ENCODE measurements at places on chromosomes 1 and 21.
A peak's percentile ranks its signal among the peaks of the same experiment; 100 is the strongest.

DNA sequence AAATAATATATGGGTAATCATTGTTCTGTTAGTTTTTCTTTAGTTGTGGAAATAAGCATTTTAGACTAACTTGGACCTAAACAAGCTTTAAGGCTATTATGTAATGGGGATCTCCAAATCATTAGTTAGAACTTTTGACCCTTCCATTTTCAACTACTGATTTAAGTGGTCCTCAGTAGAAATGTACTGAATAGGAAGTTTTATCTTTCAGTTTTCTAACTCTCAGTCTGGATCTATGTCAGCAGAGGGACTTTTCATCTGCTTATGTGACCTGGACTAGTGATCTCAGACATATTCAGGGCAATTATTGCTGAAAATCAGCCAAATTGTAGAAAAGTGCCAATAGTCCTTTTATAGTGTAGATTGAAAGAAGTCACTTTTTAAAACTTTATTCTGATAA lies 56.0 kb downstream of the SASS6 start:
- DNase-seq = no peak

GRCh38 chr21:20329636-20330035 lies 668.6 kb upstream of the NCAM2 start:
- no peak for DNase-seq

GRCh38 chr1:200228081-200228480 lies 181.8 kb downstream of the ZNF281 start:
- no peak for DNase-seq

DNA sequence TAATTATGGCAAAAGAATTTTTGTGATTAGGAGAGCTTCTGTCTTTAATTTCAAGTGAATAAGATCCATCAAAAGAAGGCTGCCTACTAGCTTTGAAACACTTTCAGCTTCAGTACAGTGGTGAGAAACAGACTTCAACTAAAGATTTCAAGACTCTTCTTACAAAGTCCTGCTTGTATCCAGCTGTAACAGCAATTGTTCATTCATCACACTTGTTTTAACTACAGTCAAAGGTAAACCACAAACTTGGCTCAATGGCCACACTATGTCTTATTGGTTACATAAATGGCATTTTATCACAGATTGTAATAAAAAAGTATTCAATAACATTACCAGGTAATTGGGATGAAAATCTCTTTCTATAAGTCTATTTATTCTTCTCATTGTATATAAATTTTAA lies 59.2 kb downstream of the WARS2 start:
- no peak for DNase-seq

DNA sequence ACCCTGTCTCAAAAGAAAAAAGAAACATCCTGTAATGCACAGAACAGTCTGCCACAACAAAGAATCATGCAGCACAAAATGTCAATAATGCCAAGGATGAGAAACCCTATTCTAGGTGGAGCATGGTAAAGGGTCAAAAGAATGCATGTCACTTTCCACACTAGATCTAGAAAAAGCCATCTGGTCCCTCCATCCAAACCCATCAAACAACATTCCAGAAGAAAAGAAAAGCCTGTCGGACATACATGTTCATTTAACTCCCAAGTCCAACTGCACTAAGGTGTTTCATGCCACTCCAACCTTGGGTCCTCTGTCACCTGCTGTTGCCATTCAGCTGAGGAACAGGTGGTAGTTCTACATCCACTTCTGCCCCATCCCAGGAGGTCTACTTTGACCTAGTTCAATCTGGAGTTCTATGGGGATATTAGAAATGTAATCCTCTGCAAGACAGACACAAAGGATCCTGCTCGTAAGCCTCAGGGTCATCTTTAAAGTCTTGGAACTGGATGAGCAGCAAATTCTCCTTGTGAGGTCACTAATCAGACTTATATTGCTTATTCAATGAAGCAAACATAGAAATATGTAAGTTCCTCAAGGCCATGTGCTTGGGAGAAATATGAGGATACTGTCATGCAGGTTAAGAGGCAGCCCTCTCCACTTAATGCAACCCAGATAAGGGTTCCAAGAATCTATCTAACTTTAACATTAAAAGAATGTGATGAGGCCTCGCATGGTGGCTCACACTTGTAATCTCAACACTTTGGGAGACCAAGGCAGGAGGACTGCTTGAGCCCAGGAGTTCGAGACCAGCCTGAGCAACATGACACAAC lies 3.7 kb downstream of the DEDD start:
- no peak for DNase-seq

DNA sequence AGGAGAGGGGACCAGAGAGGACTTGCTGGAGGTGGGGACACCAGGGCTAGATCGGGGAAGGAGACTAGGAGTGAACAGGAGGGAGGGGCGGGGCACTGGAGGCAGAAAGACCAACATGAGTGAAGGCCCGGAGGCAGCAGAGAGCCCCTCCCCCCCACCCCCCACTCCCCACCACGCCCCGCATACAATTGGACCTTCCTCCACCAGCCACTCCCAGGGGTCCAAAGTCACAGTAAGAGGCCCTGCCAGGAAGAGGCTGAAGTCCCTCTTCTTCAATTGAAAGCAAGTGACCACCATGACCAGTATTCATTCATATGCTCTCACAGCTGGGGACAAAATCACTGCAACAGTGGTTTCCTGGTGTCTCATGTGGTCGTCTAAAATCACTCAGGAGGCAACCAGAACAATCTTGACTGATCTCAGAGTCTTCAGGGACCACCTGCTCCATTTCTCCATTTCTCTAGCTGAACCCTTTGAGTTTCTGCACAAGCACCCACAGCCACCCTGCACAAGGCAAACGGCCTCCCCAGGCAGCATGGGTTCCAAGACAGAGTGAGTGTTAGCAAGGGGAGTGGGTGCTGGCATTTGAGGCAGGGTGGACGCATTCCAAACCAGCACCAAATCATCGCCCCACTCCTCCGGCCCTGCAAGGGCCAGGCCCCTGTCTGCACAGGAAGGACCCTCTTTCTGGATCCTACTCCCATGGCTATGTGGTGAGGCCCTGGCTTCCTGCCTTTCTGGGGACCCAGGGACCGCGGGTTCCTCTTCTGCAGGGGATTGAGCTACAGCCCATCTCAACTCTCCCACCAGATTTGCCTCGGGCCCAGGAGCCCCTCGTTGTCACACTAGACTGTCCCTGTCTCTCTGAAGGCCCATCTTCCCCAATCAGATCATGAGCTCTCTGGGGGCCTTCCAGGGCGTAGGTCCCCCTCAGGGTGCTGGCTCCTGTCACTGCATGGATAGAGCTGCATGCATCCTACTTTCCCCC lies 17.0 kb downstream of the LAPTM5 start:
- DNase-seq = no peak

DNA sequence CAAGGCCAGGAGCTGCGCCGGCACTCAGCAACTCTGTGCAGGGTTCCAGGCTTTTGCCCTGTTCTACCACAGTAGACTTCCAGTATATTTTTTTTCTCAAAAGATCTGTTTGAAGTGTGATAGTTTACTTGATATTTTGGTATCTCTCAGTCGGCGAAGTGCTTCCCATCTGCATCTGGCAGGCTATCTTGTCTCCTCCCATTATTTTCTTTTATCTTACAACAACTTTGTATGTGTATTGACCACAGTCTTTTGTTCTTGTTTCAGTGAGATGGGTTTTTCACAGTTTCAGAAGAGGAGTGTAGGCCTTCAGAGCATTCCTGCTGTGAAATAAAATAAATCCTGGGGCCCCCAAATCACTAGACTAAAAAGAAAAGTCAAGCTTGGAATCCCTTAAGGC lies 292.9 kb downstream of the PTGER3 start:
- DNase-seq = no peak

DNA sequence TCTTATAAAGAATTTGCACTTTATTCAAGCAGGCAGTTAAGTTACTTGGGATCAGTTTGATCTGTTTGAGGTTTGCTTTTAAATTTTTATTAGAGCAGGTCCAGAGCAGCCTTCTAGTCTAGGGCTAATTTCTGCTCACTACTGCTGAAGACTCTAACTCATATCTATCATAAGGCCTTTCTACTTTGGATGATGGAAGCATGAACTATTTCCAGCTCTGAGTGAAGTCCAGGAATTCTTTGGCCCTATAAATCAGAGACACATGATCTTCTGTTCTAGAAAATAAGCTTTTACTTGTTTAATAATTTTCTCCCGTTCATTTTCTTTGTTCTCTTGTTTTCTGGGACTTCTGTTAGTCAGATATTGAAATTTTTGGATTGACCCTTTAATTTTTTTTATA lies 14.7 kb downstream of the NIBAN1 start:
- DNase-seq = no peak

DNA sequence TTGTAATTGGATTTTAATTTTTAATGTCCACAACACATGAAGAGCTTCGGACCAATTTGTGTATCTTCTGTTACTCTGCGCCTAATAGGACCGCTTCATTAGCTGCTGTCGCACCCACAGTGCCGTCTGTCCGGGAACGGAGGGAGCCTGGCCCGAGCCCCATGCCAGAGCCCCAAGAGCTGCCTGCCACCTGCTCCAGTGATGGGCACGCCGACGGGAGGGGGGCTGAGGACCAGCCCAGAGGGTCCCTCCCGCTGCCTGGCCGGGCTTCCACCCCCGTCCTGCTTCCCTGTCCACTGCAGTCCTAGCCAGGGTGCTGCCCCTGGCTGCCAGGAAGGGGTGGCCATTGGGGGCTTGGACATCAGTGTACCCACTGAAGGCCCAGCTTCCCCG lies 30.3 kb upstream of the PLCH2 start:
- no peak for DNase-seq

- no peak for DNase-seq
Measured at GRCh38 chr1:62240651-62241370, 46.2 kb downstream of the L1TD1 start.

DNA sequence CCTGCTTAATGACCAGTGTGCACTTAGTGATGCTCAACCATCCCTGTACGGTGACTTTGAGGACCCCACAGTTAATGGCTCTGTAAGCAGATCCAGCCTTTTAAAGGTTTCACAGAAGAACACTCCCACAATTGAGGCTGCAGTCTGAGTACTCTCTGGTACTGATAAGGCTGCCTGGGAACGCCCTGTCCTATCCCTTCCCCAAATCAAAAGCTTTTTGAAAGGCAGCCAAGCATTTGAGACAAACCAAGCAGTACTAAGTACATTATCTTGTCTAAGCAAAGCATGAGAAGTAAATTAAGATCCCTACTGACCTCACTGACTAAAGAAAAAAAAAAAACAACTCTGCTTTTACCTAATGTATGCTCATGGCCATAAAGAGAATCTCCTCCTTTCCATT lies 60.7 kb downstream of the SH3GLB1 start:
- DNase-seq = no peak

DNA sequence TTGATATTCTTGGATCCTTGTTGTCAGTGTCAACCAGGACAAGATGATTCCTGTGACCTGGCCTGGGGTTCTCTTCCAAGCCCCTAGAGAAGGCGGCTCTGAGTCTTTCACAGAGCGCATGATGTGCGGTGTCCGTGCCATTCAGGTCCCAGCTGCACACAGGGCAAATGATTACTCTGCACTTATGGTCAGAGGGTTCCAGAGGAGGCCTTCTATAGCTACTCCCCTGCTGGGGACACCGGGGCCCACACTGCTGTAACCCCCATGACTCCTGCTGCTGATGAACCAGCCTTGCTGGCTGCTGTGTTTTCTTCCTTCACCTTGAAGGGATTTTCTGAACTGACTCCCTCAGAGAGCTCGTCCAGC lies 1.5 kb downstream of the PTGFRN start:
- peak; percentile 65 for DNase-seq

DNA sequence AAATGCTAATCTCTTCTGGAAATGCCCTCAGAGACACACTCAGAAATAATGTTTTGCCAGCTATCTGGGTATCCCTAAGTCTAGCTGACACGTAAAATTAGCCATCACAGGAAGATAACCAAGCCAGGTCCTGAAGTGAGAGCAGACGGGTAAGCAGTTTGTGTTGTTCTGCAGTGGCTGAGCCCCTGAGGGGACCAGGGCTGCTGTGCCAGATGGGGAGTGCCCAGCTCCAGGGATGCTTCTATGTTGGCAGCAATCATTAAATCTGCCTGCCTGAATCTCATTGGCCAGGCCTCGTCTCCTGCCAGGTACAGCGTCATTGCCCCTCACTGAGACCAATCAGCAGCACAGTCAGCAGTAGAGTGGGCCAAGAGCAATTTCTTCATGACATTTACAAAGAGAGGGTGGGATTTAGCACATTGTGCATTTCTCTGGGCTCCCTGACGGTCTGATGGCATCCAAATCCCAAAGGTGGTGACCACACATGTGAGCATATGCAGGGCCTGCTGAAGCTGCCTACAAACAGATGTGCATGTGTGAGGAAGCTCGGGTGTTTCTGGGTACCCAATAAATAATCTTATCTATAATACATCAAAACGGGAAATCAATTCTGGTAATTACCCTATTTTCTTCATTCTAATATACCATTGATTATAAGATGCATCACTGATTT lies 58.7 kb upstream of the LRRN2 start:
- DNase-seq = no peak

GRCh38 chr1:75901371-75901770 lies 30.8 kb downstream of the ASB17 start:
- no peak for DNase-seq

DNA sequence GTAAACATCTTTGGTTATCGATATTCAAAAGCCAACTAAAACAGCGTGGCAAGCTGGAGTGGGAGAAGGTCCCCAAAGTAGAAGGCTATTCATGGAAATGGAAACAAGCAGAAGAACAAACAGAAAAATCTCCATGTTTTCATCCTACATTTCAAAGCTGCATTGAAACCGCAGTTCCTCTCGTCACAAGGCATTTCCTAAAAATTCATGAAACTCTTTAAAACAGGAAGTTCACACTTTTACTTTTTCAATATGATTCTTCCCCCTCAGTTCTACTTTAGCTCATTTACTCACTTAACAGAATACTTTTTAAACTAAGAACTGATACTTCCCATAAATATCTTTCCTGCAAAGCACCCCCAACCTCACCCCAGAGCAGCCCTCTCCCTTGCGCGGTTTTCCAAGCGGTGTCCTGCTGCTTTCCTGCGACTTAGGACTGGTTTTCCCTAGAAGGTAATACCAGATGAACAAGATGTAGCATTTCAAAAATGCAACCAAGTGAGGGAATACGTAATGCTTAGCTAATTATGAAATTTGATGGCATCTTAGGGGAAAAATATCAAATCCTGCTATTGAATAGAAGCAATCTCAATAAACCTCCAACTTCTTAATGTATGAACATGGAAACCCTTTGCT lies 228.3 kb upstream of the PKN2 start:
- DNase-seq = no peak

GRCh38 chr1:18643154-18644012 lies 12.7 kb downstream of the PAX7 start:
- DNase-seq = no peak

- no peak for DNase-seq
Measured at GRCh38 chr1:181794332-181794731, 267.2 kb downstream of the ZNF648 start.

Measured in sigmoid colon (tissue), 7 donors.